ENCODE measurements at places on chromosomes 12 and 14. TPM values are rescaled to one million over a fixed set of nuclear protein-coding genes. Genes with fewer than 3 reads are reported as not detected.

BMAL2 gene
- 12.1 TPM for total RNA-seq

DEGS2 gene
- 0.07 TPM for total RNA-seq

FKBP11 gene
- 47.4 TPM for total RNA-seq

MDP1 gene
- total RNA-seq, result 9.9 TPM

DNA sequence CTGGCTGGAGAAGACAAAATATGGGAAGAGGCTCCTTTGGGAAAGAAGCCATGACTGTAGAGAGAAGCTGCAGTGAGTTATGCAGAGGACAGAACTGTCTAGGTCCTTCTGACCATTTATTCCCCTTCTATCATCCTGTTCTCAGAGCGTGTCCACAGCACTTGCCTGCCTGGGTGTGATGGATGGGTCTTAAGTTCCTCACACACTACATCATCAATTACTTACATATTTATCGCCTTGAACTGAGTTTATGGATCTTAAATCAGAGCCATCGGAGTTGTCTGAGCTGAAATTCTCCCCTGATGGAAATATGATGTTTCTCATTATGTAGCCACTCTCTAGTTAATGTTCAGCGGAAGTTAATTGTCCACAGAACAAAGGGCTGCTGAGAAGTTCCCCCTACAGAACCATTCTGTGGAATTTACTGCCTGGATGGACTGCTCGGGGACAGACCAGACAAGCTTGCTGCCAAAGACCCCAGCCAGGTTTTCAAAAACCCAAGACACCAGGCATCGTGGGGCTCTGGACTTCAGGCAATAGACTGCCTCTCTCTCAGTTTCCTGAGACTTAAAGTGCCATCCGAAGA is 232.5 kb upstream of the NOS1 start:
- H3K27me3 ChIP-seq, result no peaks in the 10 kb centered on the region
- H3K36me3 ChIP-seq, result no peaks in the 10 kb centered on the region
- no peak overlapping the region for H3K4me3 ChIP-seq

DNA sequence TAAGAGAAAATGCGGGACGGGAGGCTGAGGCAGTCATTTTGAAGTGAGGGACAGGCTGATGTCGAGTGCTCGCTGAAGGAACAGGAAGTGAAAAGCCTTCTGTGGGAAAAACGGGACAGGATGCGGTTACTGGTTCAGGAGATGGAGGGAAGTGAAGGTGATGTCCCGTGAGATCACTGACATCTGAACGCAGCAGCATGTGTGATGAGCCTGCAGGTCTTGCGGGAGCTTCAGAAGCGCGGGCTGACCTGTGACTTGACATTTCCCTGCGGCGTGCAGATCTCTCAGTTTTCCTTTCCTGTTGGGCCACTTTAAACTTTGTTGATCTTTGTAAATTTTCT is 77.8 kb downstream of the DDX51 start:
- peaks cover 24% of the 10 kb centered on the region for H3K36me3 ChIP-seq
- no peak overlapping the region for H3K4me3 ChIP-seq
- H3K27ac ChIP-seq, result no peak overlapping the region
- no peaks in the 10 kb centered on the region for H3K27me3 ChIP-seq

- no peak overlapping the region for H3K4me3 ChIP-seq
- H3K27ac ChIP-seq, result peak overlapping the region; percentile 43
- DNase-seq, result no peak
- H3K4me1 ChIP-seq, result peaks cover 21% of the 10 kb centered on the region
- no peaks in the 10 kb centered on the region for H3K36me3 ChIP-seq
Observed at GRCh38 chr14:80927083-80927989, 14.2 kb downstream of the CEP128 start.

- no peak overlapping the region for H3K4me3 ChIP-seq
- H3K27me3 ChIP-seq, result no peaks in the 10 kb centered on the region
- peaks cover 11% of the 10 kb centered on the region for H3K4me1 ChIP-seq
- peak; percentile 51 for DNase-seq
- no peak overlapping the region for H3K27ac ChIP-seq
Observed at GRCh38 chr12:92065018-92065499, 80.6 kb downstream of the BTG1 start.

- H3K27me3 ChIP-seq, result no peaks in the 10 kb centered on the region
- peak; percentile 27 for DNase-seq
- H3K4me1 ChIP-seq, result no peaks in the 10 kb centered on the region
- no peak overlapping the region for H3K4me3 ChIP-seq
Observed at GRCh38 chr12:60194678-60195077, 598.8 kb downstream of the SLC16A7 start.

- no peak overlapping the region for H3K27ac ChIP-seq
- H3K36me3 ChIP-seq, result no peaks in the 10 kb centered on the region
- H3K4me3 ChIP-seq, result no peak overlapping the region
Observed at GRCh38 chr12:7265251-7265650, 38.6 kb upstream of the ACSM4 start.

- no peak overlapping the region for H3K4me3 ChIP-seq
- H3K27ac ChIP-seq, result no peak overlapping the region
- no peaks in the 10 kb centered on the region for H3K4me1 ChIP-seq
- no peak for DNase-seq
- no peaks in the 10 kb centered on the region for H3K27me3 ChIP-seq
Observed at GRCh38 chr12:79360286-79360685, 330.5 kb downstream of the PAWR start.

GRCh38 chr14:69928111-69928523 is 48.9 kb downstream of the SMOC1 start:
- H3K4me3 ChIP-seq, result no peak overlapping the region
- peaks cover 6% of the 10 kb centered on the region for H3K4me1 ChIP-seq

DNA sequence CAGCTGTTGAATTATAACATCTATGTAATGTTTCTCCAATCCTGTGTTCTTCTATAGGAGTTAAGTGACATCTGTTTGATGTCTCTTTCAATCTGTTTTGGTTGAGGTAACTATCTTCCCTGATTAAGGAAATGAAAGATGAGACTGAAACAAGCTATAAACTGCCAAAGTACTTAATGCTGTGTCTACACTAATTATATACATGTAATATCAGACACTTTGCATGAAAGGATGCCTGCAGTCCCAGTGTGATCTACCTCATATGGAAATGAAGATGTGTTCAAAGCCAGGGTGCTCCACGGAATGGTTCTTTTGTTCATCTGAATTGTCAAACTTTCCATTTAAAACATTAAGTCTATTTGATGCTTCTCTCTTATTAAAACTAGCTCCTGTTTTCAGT is 958.3 kb downstream of the GALC start:
- no peaks in the 10 kb centered on the region for H3K4me1 ChIP-seq
- H3K36me3 ChIP-seq, result no peaks in the 10 kb centered on the region
- no peak overlapping the region for H3K4me3 ChIP-seq

DNA sequence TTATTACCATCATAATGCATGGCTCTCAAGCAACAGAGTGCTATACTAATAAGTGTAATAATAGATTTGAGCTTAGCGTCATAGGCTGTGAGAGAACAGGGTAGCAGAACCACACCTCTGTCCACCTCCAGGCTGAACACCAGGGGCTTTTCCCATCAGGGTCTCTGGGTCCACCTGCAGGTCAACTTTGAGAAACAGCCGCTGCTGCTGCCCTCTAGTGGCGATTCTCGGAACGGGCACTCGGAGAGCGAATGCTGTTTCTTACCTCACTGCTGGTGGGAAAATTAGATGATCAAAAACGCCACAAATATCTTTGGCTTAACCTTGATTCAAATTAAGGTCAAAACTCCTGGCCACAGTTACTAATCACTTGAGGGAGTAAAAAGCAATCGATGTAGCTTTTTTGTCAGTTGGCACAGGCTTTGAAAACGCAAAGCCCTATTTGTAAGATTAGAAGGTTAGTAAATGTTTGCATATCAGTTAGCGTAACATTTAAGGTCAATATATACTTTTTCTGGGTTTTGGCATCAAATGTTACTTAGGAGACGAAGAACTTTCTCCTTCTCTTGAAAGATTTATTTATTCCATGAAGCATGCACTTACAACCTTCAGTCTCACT is 127.9 kb upstream of the TMEM132D start:
- no peak overlapping the region for H3K27ac ChIP-seq
- H3K4me3 ChIP-seq, result no peak overlapping the region
- no peaks in the 10 kb centered on the region for H3K36me3 ChIP-seq
- no peaks in the 10 kb centered on the region for H3K4me1 ChIP-seq

- no peaks in the 10 kb centered on the region for H3K36me3 ChIP-seq
- no peaks in the 10 kb centered on the region for H3K27me3 ChIP-seq
- peak overlapping the region; percentile 58 for H3K27ac ChIP-seq
- H3K4me1 ChIP-seq, result peaks cover 26% of the 10 kb centered on the region
- peak; percentile 85 for DNase-seq
Observed at GRCh38 chr14:100410056-100410565, 87.0 kb downstream of the SLC25A47 start.

DNA sequence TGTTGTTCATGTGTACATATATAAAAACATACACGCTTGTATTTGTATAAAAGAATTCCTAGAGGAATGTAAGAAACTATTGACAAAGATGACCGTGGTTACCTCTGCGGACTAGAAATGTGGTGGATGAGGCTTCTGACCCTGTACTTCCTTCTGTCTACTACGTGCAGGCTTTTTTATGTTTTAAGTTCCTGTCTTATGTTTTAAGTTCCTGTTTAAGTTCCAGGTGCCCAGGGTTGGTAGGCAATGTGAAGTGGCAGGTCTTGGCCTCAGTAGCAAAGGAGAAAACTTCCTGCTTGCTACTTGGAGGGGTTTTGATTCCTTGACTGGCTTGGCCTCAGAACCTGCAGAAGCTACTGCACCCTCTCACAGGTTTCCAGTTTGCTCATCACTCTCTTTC is 11.6 kb downstream of the POMT2 start:
- peaks cover 37% of the 10 kb centered on the region for H3K4me1 ChIP-seq
- H3K4me3 ChIP-seq, result no peak overlapping the region
- DNase-seq, result no peak

DNA sequence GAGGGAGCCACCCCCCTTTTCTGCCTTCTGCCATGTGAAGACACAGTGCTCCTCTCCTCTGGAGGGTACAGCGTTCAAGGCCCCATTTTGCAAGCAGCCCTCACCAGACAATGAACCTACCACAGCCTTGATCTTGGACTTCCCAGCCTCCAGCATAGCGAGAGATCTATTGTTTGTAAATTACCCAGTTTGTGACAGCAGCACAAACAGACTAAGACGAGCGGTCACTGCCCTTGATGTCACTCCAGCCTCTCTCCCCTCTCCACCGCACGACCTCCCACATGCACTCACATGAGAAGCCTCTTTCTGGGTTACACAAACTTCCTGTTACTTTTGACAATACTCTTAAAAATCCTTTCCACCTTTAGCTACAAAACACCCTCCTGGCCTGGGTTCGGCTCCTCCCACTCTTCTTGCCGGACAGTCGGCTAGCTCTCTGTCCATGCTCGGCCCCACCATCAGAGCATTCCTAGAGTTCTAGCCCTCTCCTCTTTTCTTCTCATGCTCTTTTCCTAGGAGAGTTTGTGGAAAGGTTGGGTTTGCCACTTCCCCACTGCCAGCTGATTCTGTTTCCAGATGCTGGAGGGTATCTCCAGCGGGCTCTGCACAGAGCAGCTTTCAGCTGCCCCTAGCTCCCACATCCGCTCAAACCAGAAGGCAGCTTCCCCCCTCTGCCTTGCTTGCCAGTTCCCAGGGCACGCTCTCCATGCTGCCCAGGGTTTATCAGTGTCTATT is 124.3 kb downstream of the FOXN3 start:
- H3K27ac ChIP-seq, result no peak overlapping the region
- peaks cover 3% of the 10 kb centered on the region for H3K4me1 ChIP-seq
- no peak overlapping the region for H3K4me3 ChIP-seq
- H3K27me3 ChIP-seq, result no peaks in the 10 kb centered on the region

- H3K27me3 ChIP-seq, result peaks cover 2% of the 10 kb centered on the region
- no peak overlapping the region for H3K27ac ChIP-seq
- no peaks in the 10 kb centered on the region for H3K36me3 ChIP-seq
- no peak for DNase-seq
Observed at GRCh38 chr14:94412671-94413638, 24.6 kb upstream of the SERPINA1 start.

DNA sequence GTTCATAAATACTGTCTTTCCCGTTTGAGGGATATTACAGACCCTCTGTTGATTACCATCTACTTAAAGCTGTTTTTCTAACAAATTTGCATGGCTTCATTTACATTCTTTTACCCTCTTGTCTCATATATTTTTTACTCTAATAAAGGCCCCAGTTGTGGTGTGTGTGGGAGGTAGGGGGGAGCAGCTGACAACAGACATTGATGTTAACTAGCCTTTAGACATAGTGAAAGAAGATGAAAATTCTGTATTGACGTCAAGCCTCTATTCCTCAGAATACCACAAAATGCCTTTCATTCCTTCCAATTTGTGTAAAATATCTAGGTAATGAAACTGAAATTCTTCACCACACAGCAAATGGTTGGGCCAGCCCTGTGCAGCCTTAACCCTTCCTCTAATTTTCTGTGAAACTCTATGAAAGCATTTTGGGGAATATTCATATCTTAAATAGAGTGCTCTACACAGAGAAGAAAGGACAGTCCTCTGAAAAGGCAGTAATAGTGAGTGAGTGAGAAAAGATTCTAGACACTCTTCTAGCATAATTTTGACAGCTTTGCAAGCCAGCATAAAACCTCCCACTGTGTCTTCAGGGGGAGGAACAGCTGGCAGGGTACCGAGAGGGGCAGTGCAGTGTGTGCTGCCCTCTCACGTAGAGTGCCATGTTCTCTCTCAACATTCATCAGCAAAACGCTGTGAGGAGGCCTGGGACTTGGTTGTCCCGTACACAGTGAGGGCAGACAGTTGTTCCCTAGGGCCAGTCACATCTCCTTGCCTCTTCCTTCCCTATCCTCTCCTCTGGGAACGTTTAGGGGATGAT is 20.1 kb upstream of the CERS5 start:
- peak; percentile 95 for DNase-seq
- peak overlapping the region; percentile 3 for H3K4me3 ChIP-seq
- H3K27ac ChIP-seq, result peak overlapping the region; percentile 94
- peaks cover 37% of the 10 kb centered on the region for H3K4me1 ChIP-seq
- peaks cover 29% of the 10 kb centered on the region for H3K36me3 ChIP-seq
- H3K27me3 ChIP-seq, result no peaks in the 10 kb centered on the region

DNA sequence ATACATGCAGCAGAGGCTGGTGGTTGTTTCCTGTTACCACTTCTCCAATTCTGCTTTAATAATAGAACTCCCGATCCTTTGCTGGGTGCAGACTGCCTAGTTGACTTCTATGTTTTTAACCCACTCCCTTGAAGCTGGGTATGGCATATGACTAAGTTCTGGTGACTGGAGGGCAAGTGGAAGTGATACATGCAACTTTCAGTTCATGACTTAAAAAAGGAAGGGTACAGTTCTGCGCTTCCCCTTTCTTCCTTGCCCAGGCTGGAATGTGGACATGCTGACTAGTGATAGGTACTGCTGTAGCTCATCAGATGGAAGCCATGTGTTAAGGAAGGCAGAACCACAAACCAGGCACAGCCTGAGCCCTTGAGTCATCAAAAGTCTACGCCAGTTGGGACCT is 2.4 kb upstream of the A2M start:
- no peak overlapping the region for H3K4me3 ChIP-seq
- no peaks in the 10 kb centered on the region for H3K4me1 ChIP-seq
- DNase-seq, result no peak

GRCh38 chr12:27968972-27969623 is 3.4 kb downstream of the PTHLH start:
- H3K36me3 ChIP-seq, result no peaks in the 10 kb centered on the region
- peak overlapping the region; percentile 70 for H3K4me3 ChIP-seq
- DNase-seq, result peak; percentile 36
- peak overlapping the region; percentile 85 for H3K27ac ChIP-seq
